Colonic mucosa (tissue), 4 donors: ENCODE measurements at places on chromosomes 4 and X.

DNA sequence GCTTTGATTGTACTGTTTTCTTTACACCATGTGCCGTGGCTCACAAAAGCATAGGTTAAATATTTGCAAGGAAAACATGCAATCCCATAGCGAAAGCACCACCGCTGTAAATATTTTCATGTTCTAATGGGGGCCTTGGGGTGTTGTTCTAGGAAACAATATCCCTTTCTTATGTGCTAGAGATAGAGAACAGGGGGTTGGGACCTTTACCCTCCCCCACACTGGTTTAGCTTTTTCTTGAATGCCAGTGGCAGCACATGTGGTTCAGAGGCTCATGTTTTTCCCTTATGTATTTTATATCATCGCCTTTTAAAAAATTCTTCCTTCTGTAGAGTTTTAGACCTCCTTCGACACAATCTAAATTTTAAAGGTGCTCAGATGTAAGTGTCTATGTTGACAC is 422.6 kb upstream of the TENM3 start:
- DNase-seq = no peak

DNA sequence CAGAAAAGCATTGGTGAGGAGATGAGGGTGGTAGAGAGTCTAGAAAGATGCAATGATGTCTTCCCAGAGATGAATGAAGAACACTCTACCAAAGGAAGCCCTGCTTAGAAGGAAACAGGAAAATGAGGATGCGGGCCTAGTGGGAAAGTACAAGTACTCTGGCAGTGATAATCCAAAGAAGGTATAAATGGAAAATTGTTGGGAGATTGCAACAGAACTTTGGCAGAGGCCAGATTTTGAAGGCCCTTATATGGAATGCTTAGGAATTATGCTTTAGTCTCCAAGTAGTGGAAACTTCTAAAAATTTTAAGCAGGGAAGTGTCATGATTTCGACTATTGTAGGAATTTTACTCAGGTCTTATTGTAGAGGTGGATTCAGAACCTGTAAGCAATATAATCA is 11.0 kb downstream of the ARSJ start:
- DNase-seq = no peak

GRCh38 chr4:3647421-3647820 is 115.2 kb upstream of the LRPAP1 start:
- DNase-seq = no peak

DNA sequence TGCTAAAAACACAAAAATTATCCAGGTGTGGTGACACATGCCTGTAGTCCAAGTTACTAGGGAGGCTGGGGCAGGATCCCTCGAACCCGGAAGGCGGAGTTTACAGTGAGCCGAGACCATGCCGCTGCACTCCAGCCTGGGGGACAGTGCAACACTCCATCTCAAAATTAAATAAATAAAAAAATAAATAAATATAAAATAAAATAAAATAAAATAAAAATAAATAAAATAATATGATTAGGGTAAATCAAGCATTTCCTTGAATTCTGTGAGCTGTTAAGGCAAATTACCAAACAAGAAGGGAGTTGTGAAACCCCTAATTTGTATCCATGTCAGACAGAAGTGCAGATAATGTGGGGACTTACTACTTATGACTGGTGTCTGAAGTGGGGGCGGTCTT is 1928.9 kb upstream of the IGFBP7 start:
- no peak for DNase-seq

GRCh38 chr4:147547314-147548056 is 66.6 kb downstream of the EDNRA start:
- DNase-seq = no peak

DNA sequence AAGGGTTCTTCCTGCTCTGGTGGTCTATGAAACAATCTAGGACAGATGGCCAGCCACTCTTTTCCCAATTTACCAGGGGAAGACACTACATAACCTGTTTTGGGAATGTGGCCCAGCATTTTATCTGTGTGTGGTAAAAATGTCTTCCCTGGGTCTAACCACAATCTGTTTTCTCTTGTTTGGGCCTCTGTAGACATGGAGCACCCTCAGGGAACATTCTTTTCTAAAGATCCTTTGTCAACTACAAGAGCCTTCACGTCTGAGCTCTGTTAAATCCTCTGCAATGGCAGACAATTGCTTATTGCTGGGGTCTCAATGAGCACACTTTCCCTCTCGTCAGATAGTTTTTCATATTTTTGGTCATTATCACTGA is 35.5 kb downstream of the PLAC1 start:
- no peak for DNase-seq
